Small intestine (tissue), 16 donors: ENCODE measurements at places on chromosomes 2 and 18. TPM values are rescaled to one million over a fixed set of nuclear protein-coding genes. Genes with fewer than 3 reads are reported as not detected.

Gene POTEI
- 0.19 TPM for polyA plus RNA-seq

Gene FEV
- polyA plus RNA-seq, result 3.1 TPM

Gene CAPN14
- 0.15 TPM for polyA plus RNA-seq

Gene HDHD2
- polyA plus RNA-seq, result 21.9 TPM

Gene EMX1
- polyA plus RNA-seq, result 0.46 TPM

Gene NLRC4
- 0.22 TPM for polyA plus RNA-seq

Gene NEU4
- polyA plus RNA-seq, result 82.3 TPM

Gene LHCGR
- not detected for polyA plus RNA-seq

Gene DSG2
- polyA plus RNA-seq, result 28.6 TPM

Gene WNT6
- polyA plus RNA-seq, result 1.8 TPM

Gene COA5
- 57.5 TPM for polyA plus RNA-seq
